ENCODE measurements at places on chromosomes 7 and 10.

DNA sequence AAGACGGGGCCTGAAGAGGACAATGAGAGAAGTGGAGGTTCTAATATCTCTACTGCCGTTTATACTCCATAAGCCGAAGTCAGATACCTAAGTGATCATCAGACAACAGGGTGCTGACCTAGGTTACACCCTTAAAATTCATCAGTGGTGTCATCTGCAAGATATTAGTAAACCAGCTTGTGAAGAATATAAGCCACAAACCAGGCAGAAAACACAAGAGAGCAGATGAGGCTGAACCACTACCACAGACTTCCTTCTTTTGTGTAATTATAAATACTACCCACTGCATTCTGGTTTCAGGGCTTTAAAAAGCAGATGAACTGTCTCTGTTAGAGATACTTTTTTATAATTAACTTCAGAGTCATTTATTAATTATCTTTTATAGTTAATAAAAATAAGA is 69.0 kb upstream of the LRRC17 start:
- DNase-seq, result no peak

- DNase-seq, result no peak
Measured at GRCh38 chr7:145016068-145016467, 180.2 kb upstream of the TPK1 start.

GRCh38 chr7:82443036-82443546 is 486 bp downstream of the CACNA2D1 start:
- peak; percentile 7 for DNase-seq

GRCh38 chr10:61465901-61466632 is 12.9 kb upstream of the TMEM26 start:
- no peak for DNase-seq

DNA sequence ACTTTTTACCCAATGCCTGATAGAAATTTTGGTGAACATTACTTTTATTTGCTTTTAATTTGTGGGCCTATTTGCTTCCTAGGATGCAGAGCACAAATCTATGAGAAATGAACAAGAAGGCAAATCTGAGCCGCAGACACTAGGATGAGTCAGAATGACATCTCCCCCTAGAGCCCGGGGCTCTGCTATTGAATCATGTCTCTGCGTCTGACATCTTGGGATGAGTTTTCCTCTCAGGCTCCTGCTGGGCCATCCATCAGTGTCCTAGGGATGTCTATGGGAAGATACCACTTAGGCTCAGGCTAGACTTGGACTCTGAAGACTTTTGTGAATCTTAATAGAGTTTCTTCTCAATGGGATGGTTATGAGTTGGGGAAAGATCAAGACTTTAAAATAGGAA is 157.3 kb upstream of the MTPN start:
- no peak for DNase-seq

GRCh38 chr7:157431173-157431950 is 94.6 kb downstream of the DNAJB6 start:
- no peak for DNase-seq

- DNase-seq, result no peak
Measured at GRCh38 chr7:132758986-132759385, 182.7 kb upstream of the PLXNA4 start.

DNA sequence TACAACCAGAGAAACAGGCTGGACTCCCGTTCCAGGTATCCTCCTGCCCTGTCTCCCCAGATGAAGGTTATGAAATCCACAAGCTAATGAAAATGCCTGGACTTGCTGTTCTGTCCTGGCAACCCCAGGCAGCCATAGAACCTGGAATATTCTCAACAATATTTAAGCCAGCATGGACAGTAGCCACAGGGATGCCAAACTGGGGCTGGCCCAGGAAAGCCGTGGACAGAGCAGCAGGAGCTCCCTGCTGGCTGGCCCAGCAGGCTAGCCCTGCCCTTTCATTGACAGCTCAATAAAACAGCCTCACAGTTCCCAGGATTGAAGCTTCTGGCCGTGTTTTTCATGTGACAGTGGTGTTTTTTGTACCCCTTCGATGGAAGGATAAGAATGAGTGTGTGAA is 230.6 kb downstream of the BMPER start:
- DNase-seq, result no peak

GRCh38 chr10:52740913-52741675 is 31.5 kb downstream of the MBL2 start:
- peak; percentile 65 for DNase-seq

- DNase-seq, result no peak
Measured at GRCh38 chr10:992871-993270, 4.6 kb downstream of the GTPBP4 start.

DNA sequence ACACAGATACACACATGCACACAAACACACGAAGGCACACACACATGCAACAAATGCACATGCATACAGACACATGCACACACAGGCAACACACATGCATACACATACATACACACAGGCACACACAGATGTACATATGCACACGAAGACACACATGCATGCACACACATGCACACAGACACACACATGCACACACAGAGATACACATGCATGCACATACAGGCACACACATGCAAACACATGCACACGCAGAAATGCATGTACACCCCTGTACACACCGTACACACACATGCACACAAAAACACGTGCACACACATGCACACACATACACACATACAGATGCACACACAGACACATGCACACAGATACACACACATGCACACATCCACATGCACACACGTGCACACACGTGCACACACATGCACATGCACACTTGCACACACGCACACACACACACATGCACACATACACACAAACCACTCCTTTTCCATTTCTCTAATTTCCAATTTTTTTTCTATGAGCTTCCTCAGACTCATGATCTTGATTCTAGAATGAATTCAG is 63.3 kb upstream of the CCZ1B start:
- DNase-seq, result no peak

- DNase-seq, result no peak
Measured at GRCh38 chr7:46545790-46546189, 624.7 kb upstream of the IGFBP3 start.

DNA sequence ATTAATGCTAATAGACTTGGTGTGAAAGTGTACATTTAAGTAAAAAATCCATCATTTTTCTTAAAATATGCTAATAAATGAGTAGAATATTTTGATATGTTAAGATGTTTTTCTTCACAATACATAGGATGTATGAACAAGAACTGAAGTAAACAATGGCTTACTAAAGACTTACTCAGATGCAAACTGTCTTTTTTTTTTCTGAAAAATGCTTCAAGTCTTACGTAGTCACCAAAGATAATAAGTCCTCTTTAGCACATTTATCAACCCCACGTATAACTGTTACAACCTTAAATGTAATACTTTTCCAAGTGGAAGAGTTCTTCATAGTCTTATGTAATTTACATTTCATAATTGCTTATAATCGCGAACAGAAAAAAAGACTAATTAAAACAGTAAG is 54.8 kb downstream of the MDFIC start:
- no peak for DNase-seq

DNA sequence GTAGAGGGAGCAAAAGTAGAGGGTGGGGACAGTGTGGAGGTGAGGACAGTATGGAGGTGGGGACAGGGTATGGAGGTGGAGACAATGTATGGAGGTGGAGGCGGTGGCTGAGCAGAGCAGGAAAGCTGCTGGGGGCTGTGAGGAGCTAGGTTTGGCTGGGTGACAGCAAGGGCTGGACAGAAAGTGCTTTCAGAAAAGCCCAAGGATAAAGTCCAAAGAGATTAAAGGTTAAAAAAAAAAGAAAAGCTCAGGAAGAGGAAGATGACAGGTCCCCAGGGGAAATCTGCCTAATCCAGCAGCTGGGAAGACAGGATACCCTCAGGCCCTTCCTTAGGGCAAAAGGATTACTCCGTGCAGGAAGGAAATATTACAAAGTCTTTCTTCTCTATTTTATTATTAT is 32.1 kb upstream of the PFKFB3 start:
- no peak for DNase-seq

GRCh38 chr7:94525923-94526322 is 16.3 kb downstream of the CASD1 start:
- DNase-seq, result no peak

GRCh38 chr7:79282070-79282694 is 171.3 kb downstream of the MAGI2 start:
- DNase-seq, result no peak

DNA sequence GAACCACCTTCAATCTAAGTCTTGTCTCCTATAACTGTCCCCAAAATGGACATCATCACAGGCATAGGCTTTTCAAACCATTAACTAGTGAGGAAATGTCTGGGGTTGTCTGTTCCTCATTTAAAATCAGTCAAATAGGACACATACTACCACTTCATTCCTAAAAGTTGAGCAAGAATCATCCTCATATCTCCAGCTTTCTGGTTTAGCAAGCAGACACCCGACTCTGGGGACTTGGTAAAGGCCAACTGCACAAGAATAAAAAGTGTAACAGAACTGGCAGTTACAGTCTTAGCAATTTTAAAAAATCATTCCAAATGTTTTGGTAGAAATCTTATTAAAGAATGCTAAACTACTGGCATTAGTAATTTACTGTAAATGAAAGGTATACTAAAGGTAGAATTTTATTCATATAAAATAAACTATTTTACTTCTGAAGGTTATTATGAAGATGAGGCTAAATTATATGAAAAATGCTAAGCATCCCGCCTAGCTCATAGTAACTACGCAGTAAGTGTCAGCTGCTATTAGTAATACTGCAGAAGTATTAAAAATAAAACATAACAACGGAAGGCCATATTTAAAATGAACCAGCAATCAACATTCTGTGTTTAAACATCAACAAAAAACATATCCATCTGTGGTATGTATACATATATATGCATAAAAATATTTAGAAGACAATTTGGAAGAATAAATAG is 60.8 kb downstream of the ZNF438 start:
- DNase-seq, result no peak

GRCh38 chr7:130021105-130021834 is 29.9 kb downstream of the ZC3HC1 start:
- DNase-seq, result no peak

GRCh38 chr10:44253769-44254462 is 131.0 kb downstream of the CXCL12 start:
- no peak for DNase-seq

- no peak for DNase-seq
Measured at GRCh38 chr7:32030904-32031692, 39.1 kb downstream of the PDE1C start.

All from activated CD4-positive, alpha-beta T cell treated with anti-CD3 and anti-CD28 coated beads for 36 hours (primary cell).